Hematopoietic multipotent progenitor cell treated with erythropoietin and hydrocortisone succinate and interleukin-3 and kit ligand, for 17 days (in vitro differentiated cells): ENCODE measurements at places on chromosomes 7 and 10.

GRCh38 chr7:129778770-129779601 is 167.5 kb downstream of the NRF1 start:
- DNase-seq = no peak

- DNase-seq = no peak
Observed at GRCh38 chr7:98223351-98223897, 12.2 kb downstream of the BHLHA15 start.

GRCh38 chr10:49610114-49610457 is at the start of gene SLC18A3:
Gene SLC18A3, plus strand, starts transcription at chr10:49610310. Its CDS starts 431 bp downstream, at chr10:49610741.
- no peak for DNase-seq

- peak; percentile 40 for DNase-seq
Observed at GRCh38 chr10:114600057-114600456, 58.0 kb downstream of the ABLIM1 start.

DNA sequence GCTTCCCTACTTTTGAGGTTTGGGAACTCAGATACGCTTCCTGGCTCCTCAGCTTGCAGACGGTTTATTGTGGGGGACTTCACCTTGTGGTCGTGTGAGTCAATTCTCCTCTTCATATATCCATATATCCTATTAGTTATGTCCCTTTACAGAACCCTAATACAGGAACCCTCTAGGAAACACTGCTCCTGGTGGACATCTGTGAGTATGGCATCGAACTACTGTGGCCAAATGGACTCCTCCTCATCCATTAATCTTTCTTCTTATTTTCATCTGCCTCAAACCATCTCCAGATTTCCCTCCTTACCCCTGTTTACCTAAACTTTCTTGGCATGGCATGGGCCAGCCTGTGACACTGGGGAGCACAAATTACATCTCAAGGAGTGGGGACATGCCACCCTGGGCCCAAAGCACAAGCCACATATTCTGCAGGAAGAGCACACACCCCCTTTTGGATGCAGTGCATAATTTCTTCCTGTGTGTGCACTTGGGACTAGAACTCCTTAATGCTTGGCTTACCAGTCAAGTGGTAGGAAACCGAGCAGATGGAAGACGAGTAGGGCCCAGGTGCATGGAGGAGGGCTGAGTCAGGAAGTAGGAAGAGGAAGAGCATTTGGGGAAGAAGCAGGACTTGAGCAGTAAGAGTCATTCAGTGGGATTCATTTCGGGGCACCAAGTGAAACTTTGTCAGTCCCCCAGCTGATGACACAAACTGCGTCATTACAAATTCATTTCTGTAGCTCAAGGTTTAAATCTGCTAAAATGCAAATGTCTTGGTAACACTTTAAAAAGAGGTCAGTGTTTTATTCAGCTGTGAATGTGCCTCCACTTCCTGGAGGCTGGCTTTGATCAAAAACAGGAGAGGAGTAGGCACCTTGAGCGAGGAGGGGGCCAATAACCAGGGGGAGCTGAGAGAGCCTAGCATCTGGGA is 80.8 kb upstream of the PLXNA4 start:
- DNase-seq = no peak

GRCh38 chr7:142801601-142802295 is 31.0 kb downstream of the PRSS2 start:
- DNase-seq = no peak

DNA sequence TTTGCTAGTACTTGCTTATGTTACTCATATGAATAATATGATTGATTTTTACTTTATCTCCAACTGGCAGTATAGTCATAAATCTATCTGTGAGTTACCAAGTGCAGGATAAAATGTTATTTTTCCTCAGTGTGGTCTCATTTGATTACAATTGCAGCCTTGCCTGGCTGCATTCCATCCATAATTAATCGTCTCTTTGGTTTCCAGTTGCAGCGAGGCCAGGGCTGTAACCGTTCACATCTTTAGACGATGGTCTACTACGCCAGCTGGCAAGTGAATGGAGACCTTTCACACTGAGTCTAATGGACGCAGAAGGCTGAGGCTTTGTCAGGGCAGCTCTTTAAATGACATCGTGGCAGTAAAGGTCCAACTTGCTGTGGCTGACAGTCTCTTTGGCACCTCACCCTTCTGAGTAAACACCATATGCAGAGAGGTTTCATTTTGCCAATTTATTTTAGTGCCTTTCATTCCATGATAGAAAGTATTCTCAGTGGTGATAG is 84.0 kb downstream of the ARL4A start:
- no peak for DNase-seq

- DNase-seq = no peak
Observed at GRCh38 chr7:139557857-139558581, 34.5 kb downstream of the CLEC2L start.

DNA sequence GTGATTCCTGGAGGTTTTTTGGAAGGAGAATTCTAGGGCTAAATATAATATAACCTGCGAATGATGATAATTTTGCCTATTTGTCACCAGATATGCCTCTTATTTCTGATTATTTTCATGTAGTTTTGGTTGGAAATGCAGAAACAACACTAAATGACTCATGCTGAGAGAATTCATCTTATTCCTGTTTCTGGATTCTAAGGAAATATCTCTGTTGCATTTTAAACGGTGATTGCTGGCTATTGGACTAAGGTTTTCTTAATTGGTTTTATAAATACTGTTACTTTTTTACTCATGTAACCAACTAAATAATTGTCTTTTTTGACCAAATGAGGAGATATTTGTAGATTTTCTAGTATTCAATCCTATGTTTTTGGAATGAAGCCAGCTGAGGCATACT is 204.9 kb upstream of the NPSR1 start:
- no peak for DNase-seq

DNA sequence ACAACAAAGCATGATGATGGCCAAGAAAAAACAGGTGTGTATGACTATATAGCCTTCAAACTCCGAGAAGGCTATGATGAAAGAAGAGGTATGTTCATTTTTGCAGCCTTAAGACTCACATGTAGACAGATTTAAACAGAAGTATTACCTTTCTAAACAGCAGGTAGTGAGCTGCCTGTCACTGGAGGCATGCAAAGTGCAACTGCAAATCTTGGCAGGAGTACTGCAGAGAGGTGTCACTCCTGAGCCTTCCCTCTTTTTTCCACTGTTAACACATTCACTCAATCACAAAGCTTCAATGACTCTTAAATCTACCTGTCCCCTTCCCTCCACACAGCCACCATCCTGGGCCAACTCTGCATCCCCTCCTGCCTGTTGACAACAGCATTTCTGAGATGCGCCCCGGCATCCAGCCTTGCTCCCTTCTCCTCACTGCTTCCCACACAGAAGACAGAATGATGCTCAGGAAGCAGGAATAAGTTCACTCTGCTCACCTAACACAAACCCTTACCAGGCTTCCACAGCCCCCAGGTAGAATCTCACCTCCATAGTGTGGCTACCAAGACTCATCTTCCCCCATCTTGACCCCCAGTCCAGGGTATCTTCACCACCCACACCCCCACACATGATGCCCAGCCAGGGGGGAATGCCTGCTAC is 161.9 kb upstream of the ZMIZ1 start:
- DNase-seq = no peak

DNA sequence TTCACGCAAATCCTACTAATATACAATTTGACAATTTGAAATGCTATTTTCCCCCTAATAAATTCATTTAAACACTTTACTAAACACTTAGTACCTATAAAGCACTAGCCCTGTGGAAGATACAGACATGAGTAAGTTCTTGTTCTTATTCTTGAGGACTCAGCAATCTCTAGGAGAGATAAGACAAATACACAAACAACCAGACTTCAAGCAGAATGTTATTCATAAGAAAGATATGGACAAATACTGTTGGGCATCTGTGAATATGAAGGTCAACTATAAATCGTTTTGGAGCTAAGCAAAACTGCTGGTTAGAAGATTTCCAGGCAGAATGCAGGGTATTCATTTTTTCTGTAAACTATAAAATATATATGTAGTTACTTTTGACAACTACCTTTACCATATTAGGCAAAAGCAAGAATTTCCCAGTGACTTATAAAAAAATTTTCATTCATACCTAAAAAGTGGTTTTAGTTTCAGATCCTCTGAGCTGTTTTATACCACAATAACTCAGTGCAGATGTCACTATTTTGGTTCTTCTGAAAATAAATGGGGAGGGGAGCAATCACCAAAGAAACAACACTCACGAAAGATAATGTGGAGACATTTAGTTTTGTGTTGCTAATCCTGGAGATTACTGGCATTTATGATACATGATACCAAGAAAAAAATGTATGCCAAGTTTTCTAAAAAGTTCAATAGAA is 3.8 kb downstream of the VPS41 start:
- peak; percentile 24 for DNase-seq

DNA sequence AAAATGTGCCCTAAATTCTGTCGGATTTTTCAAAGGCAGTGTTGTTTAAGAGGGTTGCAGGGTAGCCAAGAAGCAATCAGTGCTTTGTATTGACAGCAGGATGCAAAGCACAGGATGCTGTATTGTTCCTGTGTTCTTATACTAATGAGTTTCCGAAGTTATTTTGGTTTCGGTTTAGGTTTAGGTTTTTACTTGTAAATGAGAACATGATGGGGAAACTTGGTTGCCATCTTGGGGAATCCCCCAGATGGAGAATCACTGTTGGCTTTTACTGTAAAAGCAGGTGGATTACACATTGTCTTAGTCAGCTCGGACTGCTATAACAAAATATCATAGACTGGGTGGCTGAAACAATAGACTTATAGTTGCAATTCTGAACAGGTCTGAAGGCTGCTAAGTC is 72.1 kb downstream of the INHBA start:
- no peak for DNase-seq
